ENCODE measurements at places on chromosomes 12 and 14.

GRCh38 chr12:12508612-12509011 is 54.1 kb downstream of the DUSP16 start:
- no peak for DNase-seq

DNA sequence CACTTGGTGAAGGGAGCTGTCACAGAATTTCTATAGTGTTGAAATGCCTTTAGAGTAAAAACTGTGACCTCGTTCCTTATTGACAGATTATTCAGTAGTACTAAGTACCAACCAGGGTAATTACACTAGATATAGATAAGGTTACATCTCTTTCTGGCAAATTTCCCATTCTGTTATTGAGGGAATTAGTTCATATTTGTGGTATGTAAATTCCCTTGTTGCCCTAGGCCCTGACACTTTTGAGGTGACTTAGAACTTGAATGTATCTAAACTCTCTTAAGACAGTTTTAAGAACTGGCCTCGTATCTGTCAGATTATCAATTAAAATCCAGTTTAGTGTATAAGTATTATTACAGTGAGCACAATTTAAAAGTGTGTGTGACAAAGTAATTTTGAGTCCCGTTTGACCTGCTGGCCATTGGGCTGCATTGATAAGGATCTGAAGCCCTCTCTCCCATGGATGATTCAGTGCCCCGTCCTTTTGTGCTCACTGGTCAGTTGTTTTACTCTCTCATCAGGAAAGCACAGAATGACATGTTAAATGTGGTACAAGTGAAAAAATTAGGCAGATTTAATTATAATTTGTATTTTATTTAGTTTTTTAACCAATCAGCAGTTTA is 123.2 kb downstream of the GPR135 start:
- no peak for DNase-seq

DNA sequence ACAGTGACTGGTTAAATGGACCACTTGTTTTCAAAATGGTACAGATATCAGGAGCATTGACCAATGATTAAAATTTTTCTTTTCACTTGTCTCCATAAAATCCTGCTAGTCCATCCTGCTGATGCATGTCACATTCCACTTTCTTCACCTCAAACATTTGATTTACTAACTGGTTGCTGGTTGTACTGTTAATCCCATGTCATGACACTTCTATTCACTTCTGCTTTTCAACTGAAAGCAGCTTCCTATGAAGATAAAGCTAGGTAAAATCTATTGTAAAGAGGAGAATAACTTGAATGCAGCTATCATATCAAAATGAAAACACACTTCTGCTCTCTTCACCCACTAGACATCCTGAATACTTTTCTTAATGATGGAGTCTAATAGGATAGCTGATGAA is 149.6 kb upstream of the OTX2 start:
- no peak for DNase-seq

GRCh38 chr14:101908795-101909194 is 55.6 kb upstream of the DYNC1H1 start:
- no peak for DNase-seq

GRCh38 chr14:100617410-100618317 is 30.4 kb upstream of the BEGAIN start:
- DNase-seq = peak; percentile 50

DNA sequence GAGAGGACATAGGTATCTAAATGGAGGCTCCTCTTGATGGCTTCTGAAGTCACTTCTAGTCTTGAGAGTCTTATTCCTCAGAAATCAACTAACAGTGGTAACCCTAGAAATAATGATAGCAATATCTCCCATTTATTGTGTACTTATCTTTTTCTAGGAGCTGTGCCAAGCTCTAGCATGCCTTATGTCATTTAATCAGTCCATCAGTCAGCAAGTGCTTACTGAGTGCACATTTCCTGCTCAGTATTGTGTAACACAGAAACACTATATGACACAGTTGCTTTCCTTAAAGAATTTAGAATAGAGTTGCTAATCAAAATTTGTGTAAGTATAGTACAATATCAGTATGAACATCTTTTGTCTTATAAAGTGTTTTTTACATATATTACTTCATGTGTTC is 36.6 kb downstream of the KRT76 start:
- no peak for DNase-seq

DNA sequence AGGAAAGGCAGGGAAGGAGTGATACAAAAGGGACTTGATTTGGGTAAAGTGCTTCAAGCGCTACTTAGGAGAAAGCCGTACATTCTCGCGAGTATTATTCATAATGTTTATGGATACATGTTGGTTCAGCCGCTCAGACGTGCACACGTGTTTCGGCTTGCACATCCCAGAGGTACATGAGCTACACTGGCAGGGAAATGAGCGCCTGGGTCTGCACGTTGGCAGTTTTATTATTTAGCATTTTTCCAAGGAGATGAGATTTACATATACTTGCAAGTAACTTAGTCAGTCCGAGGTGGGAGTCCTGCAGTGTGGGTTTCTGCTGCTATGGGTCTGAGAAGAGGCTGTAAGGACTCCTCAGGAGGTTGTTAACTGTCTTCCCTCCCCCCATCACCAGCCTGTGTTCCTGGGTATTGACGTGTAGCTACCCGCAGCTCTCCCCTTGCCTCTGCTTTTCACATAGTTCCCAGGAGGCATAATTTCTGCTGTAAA is 1.5 kb downstream of the PRKCH start:
- DNase-seq = no peak
